ENCODE measurements at places on chromosomes 1 and 21. TPM values are rescaled to one million over a fixed set of nuclear protein-coding genes. Genes with fewer than 3 reads are reported as not detected.

DNA sequence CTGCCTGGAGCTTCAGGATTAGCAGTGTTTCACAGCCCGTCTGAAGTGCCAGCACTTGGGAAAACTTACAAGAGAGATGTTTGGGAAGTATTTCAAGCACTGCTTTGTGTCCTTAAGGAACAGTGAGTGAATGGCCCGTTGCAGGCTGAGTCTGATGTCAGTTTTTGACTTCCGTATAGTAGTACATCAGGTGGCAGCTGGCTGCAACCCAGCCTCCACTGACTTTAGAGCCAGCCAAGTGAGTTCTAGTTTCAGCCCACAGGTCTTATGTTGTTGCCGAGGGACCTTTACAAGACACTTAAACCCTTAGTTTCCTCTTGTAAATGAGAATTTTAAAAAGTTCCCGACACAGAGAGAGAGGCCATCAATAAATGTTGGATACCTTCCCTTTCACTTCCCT is 35.0 kb downstream of the UCK2 start:
- H3K36me3 ChIP-seq = peaks cover 2% of the 10 kb centered on the region
- H3K4me1 ChIP-seq = peaks cover 25% of the 10 kb centered on the region
- DNase-seq = no peak
- no peak overlapping the region for H3K4me3 ChIP-seq
- H3K27me3 ChIP-seq = no peaks in the 10 kb centered on the region
- no peak overlapping the region for H3K27ac ChIP-seq

- no peak for DNase-seq
- no peak overlapping the region for H3K4me3 ChIP-seq
- no peaks in the 10 kb centered on the region for H3K36me3 ChIP-seq
- no peak overlapping the region for H3K27ac ChIP-seq
- H3K27me3 ChIP-seq = no peaks in the 10 kb centered on the region
Measured at GRCh38 chr1:210361665-210362064, 33.0 kb downstream of the HHAT start.

The TIE1 gene
- not detected for total RNA-seq

GRCh38 chr1:242828828-242829227 is 304.3 kb upstream of the PLD5 start:
- no peak overlapping the region for H3K4me3 ChIP-seq
- H3K36me3 ChIP-seq = no peaks in the 10 kb centered on the region
- H3K4me1 ChIP-seq = no peaks in the 10 kb centered on the region
- H3K27ac ChIP-seq = no peak overlapping the region

DNA sequence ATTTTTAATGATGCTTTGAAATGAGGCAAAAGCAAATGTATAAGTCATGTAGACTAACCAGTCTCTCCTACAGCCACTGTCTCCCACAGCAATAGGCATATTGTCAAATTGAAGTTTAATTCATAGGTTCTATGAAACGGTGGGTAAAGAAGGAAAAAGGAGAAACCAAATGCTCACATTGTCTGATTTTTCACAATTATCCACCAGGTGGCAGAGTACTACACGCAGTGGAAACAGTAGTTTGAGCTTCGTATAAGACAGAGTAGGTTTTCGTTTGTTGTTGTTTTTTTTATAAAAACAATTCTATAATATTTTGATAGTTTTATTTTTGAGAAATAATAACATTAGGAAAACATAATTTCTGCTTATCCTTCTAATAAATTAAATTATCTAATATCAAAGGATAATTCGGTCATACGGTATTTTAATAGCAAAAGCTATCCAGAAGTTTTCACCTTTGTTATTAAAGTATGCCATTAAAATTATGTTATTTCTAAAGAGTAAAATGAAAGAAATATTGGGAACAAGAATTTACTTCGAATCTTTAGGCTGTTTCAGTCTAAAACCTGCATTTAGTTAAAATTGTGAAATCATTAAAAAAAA is 39.1 kb downstream of the TYW3 start:
- peak; percentile 49 for DNase-seq
- H3K4me1 ChIP-seq = no peaks in the 10 kb centered on the region
- H3K4me3 ChIP-seq = no peak overlapping the region
- H3K27me3 ChIP-seq = peaks cover 12% of the 10 kb centered on the region

Data from activated CD4-positive, alpha-beta T cell treated with anti-CD3 and anti-CD28 coated beads, Interleukin-2, amount 10 ng/mL, durations not matched to agents 7 days and 5 days (primary cell).